NCI-H748 treated with DMSO at 0.1 percent for 48 hours (cell line): ENCODE measurements at places on chromosomes 5 and 9.

GRCh38 chr5:163189023-163189553 lies 248.3 kb upstream of the CCNG1 start:
- no peak for DNase-seq

GRCh38 chr9:136576269-136576626 lies 30.4 kb upstream of the NOTCH1 start:
- DNase-seq: no peak

DNA sequence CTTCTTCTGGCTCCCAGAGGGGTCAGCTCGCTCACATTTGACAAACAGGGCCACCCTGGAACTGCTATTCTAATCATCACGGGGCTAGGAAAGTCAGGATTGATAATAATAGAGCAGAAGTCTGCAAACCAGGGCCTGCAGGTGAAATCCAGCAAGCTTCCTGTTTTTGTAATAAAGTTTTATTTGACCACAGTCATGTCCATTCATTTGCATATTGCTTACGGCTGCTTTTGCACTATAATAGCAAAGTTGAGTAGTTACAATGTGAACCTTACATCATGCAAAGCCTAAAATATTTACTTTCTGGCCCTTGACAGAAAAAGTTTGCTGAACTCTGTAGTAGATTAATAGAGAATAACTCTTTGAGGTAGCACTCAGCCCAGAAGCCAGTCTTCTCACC lies 63.2 kb upstream of the CTXN3 start:
- no peak for DNase-seq

DNA sequence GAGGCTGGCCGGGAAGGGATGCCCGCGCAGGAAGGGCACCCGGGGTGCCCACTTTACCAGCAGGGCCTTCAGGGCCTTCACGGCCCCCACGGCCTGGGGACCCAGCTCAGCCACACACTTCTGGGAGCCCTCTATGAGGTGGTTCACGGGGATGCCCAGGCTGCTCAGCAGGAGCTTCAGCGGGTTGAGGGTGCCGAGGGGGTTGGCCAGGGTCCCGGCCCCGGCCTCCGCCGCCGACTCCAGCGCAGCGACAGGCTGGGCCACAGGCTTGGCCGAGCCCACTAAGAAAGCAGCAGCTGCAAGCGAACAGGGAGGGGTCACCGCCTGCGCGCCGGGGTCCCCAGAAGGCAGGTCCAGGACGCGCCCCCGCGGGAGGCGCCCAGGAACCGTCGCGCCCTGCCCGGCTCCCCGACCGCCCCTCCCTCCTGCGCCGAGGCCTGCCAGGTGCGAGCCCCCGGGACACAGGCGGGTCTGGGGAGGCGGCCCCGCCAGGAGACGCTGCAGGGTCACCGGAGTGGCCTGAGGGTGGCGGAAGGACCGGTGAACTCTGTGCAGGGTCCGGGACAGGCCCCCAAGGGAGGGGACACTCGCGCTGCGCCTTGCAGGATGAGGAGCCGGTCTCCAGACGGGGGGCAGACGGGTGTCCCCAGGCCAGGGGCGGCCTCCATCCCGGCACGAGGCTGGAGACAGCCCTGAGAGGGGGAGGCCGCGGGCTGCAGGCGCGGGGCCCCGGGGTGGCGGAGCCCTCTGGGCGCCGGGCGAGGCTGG lies 572 bp downstream of the SCGB3A1 start:
- DNase-seq: no peak

- no peak for DNase-seq
These were observed 68.1 kb downstream of the ACTL7B start for GRCh38 chr9:108787690-108788048.

- no peak for DNase-seq
These were observed 12.0 kb downstream of the MACROH2A1 start for GRCh38 chr5:135386886-135387628.

GRCh38 chr5:74028976-74029375 lies 403.0 kb downstream of the ARHGEF28 start:
- DNase-seq: no peak

- no peak for DNase-seq
These were observed 1.0 kb downstream of the STARD4 start for GRCh38 chr5:111511174-111511830.

GRCh38 chr5:124300815-124301621 lies 445.4 kb downstream of the ZNF608 start:
- DNase-seq: no peak

GRCh38 chr5:115875447-115875846 lies 33.7 kb downstream of the AP3S1 start:
- DNase-seq: no peak

DNA sequence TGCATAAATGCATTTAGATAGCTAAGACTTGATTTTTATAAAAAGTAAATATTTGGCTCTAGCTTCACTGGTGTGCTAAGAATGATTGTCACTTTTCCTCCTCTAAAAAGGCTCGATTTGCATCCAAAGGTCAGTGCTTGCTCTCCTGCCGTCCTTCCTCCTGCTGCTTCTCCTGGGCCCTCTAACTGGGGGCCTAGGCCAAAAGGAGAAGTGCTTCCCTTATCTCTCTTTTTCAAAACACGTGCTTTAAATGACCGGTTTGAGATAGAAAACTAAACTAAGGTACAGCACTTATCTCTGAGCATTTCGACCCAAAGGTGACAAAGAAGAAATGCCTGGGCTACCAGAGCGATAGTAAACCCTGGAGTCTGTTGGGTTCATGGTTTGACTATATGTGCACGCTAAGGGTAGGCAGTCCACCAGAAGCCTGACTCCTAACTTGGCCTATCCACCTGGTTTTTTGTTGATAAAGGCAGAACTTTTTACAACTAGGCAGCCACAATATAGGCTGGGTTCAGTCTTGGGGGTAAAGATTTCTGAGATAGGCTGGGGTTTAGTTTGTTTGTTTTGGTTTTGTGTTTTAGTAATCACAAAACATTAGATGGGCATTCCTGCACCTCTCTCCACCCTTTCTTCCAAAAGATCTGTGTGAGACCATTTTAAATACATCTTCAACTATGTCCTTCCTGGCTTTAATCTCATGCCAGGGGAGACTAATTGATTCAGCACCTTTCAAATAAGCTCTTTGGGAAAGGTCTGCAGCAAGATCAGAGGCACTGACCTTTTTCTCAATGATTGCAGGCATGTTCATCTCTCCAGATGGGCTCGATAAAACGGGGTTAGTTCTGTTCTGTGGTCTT lies 3.8 kb downstream of the NR2F1-AS1 start:
- DNase-seq: no peak

DNA sequence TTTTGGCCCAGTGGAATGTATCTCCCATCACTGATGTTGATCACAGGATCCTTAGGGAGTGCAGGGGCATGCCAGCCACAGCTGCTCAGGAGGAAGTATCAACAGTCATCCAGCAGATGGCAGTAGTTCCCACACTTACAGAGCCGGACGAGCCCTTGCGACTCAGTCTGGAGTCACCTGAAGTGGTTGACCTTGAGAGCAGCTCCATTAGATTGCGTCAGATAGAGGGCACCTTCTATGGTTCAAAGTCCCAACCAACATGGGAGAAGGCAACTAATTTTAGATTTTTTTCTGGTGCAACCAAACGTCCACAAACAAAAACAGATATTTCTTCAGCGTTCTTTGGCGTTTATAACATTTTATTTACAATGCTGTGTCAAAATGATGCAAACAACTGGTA lies 124.5 kb downstream of the EGFLAM start:
- DNase-seq: peak; percentile 90

GRCh38 chr5:32277798-32278197 lies 34.9 kb downstream of the MTMR12 start:
- no peak for DNase-seq

DNA sequence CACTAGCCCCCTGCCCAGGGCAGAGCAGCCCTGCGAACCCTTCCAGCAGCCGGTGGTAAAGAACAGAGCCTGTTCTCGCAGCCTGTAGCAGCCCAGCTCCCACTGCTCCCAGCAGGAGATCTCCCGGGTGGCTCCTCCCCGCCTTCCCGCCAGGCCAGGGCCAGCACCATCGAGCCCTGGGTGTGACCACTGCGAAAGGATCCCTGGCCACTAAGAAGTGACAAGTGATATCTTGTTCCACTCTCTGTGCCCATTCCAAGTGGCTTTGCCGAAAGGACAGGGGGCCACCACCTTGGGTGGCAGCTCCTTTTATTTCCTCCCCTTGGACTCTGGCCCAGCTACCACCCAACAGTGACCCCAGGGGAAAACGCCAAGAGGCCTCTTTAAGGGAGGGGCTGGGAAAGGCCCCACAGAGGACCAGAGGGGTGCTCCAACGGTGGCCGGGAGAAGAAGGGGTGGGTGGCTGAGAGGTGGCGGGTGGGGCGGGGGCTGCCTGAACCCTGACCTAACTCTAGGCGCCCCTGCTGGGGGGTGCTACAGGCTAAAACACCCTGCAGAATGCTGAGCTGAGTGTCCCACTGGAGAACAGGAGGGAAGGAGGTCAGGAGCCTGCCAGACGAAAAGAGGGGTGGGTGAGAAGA lies 1.6 kb downstream of the NACC2 start:
- DNase-seq: no peak

GRCh38 chr5:152443935-152444334 lies 38.9 kb upstream of the NMUR2 start:
- no peak for DNase-seq

- peak; percentile 78 for DNase-seq
These were observed 72.9 kb downstream of the BAAT start for GRCh38 chr9:101311758-101312420.

DNA sequence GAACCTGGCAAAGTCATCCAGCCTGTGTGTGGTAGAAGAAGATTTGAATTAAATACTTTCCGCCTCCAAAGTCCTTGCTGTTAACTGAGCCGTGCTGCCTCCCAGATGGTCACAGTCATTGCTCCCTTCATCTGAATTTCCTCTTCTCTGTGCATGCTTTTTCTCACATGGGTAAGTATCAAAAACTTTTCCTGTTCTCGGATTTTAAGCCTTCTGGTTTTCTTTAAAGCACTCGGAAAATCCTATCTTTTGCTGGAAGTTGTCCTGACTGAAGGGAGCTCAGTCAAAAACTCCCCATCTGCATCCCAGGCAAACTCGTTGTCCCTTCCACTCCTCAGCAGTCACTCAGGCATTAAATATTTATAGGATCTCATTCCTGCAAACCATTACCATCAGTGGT lies 290.0 kb upstream of the PIK3R1 start:
- DNase-seq: no peak
